ENCODE measurements at places on chromosomes 2 and 18.

- DNase-seq: no peak
Measured at GRCh38 chr2:152617456-152618192, 99.6 kb downstream of the PRPF40A start.

- DNase-seq: no peak
Measured at GRCh38 chr2:223822818-223823217, 14.6 kb downstream of the AP1S3 start.

DNA sequence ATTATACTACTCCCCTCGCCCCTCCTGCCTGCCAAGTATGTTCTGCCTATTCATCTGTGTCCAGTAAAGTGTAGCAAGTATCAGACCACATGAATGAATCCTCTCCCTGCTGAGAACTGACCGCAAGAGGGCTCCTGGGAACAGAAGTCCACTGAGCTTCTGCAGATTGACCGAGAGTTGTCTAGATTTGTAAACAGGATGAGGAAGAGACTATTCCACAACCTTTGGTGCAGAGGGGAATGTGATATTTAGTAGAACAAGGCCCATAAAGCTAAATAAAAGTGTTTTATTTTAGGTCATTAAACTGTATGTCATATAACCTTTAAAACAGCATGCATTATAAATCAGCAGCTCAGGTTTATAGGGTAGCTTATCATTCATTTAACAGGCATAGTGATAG is 377.0 kb downstream of the DCC start:
- DNase-seq: peak; percentile 14

GRCh38 chr18:61935362-61935761 is 42.6 kb upstream of the RNF152 start:
- no peak for DNase-seq

DNA sequence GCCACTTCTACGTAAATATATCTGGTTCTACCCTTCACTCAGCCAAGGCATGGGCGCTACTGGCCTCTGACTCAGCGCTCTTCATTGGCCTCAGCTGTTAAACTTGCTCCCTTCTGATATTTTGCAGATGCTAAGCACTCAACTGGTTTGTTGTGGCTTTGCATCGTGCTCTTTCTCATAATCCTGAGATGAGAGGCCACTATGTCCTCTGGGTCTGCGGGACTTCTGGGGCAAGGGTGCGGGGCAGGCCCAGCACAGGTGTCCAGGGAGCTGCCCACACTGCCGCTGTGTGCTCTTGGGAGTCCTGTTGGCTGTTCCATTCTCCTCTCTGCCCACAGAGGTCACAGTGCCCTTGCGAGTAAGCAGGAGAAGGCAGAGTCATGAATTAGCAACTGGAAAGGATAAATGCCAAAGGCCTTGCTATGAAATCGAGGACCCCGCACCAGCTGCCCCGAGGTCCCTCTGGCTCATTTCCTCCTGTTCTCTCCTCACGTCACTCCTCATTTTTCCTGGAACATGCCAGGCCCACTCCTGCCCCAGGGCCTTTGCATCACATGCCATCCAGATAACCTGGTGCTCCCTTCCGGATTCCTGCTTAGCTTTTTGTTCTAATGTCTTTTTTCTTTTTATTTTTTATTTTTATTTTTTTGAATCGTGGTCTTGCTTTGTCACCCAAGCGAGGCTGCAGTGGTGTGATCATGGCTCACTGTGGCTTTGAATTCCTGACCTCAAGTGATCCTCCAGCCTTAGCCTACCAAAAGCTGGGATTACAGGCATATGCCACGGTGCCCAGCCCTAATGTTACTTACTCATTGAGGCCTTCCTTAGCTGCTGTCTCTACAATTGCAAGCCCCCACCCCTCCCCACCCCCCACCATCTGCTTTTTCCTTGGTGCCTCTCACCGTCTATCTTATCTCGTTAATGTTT is 34.9 kb upstream of the MAT2A start:
- DNase-seq: no peak

DNA sequence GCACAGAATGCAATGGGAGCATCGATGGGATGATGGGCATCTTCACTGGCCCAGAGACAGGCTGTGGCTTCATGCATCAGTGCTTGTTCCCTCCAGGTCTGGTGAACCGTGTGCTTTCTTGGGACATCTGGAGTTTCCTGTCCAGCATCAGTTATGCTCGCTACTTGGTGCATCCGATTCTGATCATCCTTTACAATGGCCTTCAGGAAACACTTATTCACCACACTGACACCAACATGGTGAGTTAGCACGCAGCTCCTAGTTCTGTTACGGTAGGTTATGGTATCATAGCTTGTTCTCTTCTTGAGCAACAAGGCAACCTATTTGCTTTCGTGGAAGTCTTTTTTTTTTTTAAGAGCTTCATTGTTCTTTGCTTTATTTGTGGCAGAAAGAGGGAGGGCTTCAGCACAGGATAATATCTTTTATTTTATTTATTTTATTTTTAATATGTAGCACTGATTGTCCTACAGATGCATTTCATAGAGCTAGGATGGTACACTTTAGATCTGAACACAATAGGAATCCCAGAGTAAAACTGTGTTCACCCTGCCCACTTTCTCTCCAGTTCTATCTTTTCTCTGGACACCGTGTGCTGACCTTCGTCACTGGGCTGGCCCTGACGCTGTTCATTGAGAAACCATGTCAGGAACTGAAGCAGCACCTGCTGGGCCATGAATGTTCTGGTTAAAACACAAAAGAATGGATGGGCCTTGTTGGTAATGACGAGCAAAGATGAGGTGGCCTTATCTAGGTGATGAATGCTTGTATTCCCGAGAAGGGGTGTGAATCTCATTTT is 71.2 kb upstream of the SEC11C start:
- DNase-seq: no peak

- DNase-seq: no peak
Measured at GRCh38 chr2:206832873-206833272, 67.5 kb downstream of the FASTKD2 start.

- no peak for DNase-seq
Measured at GRCh38 chr2:210671065-210671464, 114.7 kb downstream of the CPS1 start.

- no peak for DNase-seq
Measured at GRCh38 chr2:214492608-214493007, 81.8 kb downstream of the VWC2L start.

DNA sequence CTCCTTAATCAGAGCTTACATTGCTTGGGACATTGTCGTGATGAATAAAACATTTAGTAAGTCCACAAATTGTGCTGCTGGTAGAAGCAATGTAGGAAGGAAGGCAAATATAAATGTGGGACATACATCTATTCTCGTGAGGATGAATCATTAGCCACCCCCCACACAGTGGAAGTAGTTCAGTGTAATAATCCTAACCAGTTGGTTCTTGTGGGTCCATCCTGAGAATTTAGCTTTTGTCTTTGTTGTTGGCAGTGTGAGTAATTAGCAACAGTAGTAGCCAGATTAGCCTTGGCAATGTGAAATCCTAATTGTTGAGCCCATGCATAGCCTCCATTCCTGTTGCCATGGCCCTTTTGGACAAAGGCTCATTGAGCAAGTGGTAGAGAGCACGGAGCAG is 532.1 kb downstream of the FBXO15 start:
- no peak for DNase-seq

DNA sequence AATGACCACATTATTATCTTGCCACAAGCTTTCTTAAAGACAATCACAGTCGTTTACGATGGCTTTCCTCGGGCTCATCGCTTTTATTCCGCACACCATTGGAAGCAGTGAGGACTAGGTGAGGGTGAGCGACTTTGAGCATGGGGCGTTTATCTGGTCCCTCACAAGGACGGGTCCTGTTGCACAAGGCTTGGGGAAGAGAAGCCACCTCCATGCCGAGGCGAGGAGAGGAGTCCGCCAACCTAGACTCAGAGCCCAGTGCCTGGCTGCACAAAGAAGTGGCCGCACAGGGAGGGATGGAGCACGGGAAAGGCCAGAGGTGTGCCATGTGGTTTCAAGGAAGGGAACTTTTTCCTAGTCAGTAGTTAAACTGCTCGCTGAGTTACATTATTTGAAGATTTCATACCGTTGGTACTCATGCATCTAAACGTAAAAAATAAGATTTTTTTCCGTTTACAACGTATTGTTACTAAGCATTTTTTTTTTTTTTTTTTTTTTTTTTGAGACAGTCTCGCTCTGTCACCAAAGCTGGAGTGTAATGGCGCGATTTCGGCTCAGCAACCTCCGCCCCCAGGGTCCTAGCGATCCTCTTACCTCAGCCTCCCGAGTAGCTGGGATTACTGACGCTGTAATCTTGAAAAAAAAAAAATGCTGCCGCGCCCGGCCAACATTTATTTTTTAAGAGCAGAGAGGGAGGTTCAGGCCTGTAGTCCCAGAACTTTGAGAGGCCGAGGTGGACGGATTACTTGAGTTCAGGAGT is 849 bp upstream of the CYP27C1 start:
- DNase-seq: no peak

- no peak for DNase-seq
Measured at GRCh38 chr2:43831543-43832294, 6.9 kb downstream of the ABCG5 start.

DNA sequence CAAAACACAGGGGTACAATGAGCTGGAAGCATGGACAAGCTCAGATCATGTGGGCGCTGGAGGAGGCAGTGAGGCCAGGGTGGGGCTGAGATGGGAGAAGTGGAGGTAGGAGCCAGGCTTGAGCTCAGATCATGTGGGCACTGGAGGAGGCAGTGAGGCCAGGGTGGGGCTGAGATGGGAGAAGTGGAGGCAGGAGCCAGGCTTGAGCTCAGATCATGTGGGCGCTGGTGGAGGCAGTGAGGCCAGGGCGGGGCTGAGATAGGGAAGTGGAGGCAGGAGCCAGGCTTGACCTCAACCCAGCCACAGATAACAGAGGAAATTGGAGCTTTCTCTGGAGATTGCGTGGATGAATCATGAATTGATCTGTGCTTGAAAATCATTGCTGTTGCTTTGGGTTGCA is 48.3 kb upstream of the TMEM18 start:
- no peak for DNase-seq

- DNase-seq: no peak
Measured at GRCh38 chr2:223109341-223109740, 57.4 kb downstream of the KCNE4 start.

DNA sequence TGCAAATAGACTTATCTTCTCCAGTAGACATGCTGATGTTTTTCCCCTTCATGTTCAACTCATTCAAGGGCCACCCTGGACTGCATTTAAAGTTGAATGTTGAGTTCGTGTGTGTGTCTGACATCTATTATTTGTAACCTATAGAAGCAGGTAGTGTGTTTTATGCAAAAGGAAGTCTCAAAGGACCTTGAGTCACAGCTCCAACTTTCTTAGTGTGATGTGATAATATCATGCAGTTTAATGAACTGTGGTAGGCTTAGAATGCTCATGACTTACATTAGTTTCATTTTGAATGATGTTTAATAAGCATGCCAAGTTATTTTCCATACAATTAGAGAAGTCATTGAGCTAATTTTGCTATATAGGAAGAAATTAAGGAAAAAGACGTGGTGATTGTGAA is 67.9 kb downstream of the CERS6 start:
- no peak for DNase-seq

GRCh38 chr2:64913357-64913869 is 75.8 kb upstream of the SLC1A4 start:
- DNase-seq: peak; percentile 61

GRCh38 chr2:6554466-6554865 is 311.2 kb downstream of the CMPK2 start:
- no peak for DNase-seq

GRCh38 chr2:241364781-241365180 is 8.7 kb downstream of the FARP2 start:
- DNase-seq: no peak

DNA sequence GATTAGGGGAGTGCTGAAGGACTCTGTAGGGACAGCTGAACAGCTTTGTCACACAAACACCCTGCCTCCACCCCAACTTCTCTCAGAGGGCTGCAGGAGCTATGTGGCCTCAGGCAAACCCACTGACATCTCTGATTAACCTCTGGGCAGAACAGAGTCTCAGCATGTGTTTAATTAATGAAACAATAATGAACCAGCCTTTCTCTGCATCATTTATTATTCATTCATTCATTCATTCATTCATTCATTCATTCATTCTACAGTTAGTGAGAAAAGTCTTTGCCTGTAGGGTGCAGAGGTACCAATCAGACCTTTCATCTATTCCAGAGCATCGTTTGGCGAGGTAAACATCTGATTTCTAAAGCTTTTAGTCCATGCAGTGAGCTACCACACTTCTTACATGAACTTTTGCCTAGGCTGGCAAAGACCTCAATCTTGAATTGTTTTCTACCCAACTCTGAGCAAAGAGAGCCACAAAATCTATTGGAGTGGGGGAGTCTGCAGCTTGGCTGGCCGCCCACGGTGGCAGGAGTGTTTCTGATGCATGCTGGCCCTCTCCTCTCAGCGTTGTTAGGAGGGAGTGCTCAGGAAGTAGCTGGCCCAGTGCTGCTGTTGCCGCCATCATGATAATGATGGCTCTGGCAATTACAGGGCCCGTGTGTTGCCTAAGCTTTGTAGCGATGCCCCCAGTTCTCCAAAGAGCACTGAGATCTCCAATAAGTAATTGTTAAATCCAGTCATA is 198.9 kb downstream of the SMAD7 start:
- no peak for DNase-seq

- peak; percentile 80 for DNase-seq
Measured at GRCh38 chr2:232444409-232445148, 11.4 kb upstream of the ALPI start.

- DNase-seq: no peak
Measured at GRCh38 chr2:210818473-210818872, 262.1 kb downstream of the CPS1 start.

DNA sequence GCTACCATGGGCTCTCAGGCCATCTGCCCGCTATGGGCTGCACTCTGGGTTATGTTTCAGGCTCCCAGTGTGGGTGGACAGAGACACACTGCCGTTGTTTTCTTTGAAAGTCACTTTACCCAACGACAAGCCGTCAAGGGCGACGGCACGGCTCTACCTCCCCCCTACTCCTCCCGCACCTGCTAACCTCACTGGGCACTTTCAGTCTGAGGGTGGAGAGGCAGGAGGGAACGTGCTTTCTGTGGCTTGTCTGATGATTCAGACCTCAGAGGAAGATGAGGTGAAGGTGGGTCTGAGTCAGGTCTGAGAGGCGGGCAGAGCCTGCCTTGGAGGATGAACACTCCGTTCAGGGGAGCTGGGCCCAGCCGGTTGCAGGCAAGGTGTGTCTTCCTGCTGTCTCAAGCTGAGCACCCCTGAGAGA is 147.6 kb upstream of the HDAC4 start:
- DNase-seq: peak; percentile 52

- DNase-seq: peak; percentile 67
Measured at GRCh38 chr2:225660262-225661131, 261.0 kb downstream of the NYAP2 start.

DNA sequence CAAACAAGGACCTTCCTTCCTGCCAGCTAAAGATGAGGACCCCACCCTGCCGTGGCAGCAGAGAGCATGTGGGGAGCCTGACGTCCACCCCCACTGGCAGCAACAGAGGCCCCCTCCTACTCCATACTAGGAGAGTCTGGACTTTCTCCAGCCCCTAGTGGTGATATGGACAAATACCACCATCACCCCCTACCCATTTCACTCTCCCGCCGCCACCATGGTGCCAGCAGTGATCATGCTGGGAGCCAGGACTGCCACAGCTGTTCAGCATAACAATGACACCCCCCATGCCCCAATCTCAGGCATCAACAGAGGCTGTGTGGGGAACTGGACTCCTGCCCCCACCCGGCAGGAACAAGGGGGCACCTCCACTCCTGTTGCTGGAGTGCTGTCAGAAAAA is 42.7 kb upstream of the ATP9B start:
- DNase-seq: no peak

GRCh38 chr2:10257036-10257435 is 45.7 kb upstream of the HPCAL1 start:
- no peak for DNase-seq

- DNase-seq: no peak
Measured at GRCh38 chr18:72325307-72325706, 218.8 kb downstream of the CBLN2 start.
